ENCODE measurements at places on chromosomes 12 and 14. TPM values are rescaled to one million over a fixed set of nuclear protein-coding genes. Genes with fewer than 3 reads are reported as not detected.

B3GNT4 gene
- total RNA-seq, result 0.26 TPM

CPNE8 gene
- 21.3 TPM for total RNA-seq

EXOC5 gene
- total RNA-seq, result 82.8 TPM

RD3L gene
- not detected for total RNA-seq

TAS2R30 gene
- 12.6 TPM for total RNA-seq
